ENCODE measurements at places on chromosomes 13 and 19.
A peak's percentile ranks its signal among the peaks of the same experiment; 100 is the strongest.

- no peak for DNase-seq
Measured at GRCh38 chr13:42735010-42735409, 46.4 kb upstream of the FAM216B start.

- DNase-seq = no peak
Measured at GRCh38 chr19:40603071-40603388, 1.9 kb downstream of the LTBP4 start.

- no peak for DNase-seq
Measured at GRCh38 chr13:112781881-112782361, 92.1 kb downstream of the ATP11A start.

GRCh38 chr13:112690283-112690929 lies 568 bp downstream of the ATP11A start:
- no peak for DNase-seq

DNA sequence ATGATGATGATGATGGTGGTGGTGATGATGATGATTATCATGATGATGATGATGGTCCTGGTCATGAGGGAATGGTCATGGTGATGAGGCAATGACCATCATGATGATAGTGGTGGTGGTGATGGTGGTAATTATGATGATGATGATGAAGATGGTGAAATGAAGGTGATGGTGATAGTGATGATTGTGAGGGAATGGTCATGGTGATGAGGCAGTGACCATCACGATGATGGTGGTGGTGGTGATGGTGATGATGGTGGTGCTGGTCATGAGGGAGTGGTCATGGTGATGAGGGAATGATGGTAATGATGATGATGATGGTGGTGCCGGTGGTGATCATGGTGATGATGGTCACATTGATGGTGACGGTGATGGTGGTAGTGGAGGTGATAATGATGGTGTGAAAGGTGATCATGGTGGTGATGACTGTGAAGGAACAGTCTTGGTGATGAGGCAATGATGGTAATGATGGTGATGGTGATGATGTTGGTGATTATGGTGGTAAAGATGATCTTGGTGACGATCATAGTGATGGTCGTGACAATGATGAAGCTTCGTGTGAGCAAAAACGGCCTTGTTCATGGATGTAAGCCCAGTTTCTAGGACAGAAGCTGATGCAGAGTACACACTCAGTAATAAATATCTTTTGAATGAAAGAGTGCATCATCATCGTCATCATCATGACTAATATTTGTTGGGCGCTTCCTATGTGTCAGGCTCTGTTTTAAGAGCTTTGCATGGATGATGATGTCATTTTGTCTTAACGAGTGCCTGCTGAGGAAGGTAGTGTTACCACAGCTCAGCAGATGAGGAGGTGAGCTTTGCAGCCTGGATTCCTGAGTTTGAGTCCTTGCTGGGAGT lies 17.3 kb downstream of the SBK2 start:
- DNase-seq = no peak

GRCh38 chr19:12864721-12865715 lies 16.2 kb downstream of the DNASE2 start:
- no peak for DNase-seq

DNA sequence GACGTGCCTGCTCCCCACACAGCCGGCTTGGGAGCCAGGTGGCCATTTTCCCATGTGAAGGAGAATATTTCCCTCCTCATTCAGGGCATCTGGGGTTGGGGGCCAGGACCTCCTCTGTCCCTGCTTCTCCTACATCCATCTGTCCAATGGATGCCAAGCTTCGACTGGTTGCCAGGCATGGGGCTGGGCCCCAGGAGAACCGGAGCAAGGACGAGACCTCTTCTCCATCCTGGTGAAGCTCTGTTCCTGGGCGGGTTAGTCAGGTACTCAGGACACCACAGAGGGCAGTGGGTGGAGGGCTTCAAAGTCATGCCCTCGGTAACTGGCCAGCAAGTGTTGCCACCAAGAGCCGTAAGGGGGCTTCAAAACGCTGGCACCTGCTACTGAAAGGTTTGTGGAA lies 22.3 kb upstream of the SLC15A1 start:
- no peak for DNase-seq

GRCh38 chr19:7482584-7483439 lies 6.0 kb downstream of the PEX11G start:
- DNase-seq = no peak

DNA sequence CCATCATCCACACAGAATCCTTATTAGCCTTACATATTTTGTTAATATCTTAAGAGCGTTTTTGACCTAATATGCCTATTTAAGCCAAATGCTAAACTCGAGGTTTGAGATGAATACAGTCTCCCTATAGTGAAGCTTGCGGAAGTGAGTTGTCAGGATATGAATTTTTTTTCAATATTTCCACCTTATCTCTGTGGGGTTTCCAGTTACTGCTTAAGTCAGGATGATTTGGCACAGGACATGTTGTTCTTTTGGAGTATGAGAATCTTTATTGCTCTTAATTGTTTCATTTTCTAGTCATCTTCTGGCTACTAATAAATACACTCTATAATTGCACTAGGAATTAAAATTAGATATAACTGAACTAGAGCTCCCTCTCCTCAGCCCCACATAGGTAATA lies 44.2 kb upstream of the GPC6 start:
- DNase-seq = no peak

GRCh38 chr13:101673360-101674105 lies 221.1 kb downstream of the ITGBL1 start:
- no peak for DNase-seq

- DNase-seq = no peak
Measured at GRCh38 chr19:58338336-58338735, 11.5 kb downstream of the ZSCAN22 start.

DNA sequence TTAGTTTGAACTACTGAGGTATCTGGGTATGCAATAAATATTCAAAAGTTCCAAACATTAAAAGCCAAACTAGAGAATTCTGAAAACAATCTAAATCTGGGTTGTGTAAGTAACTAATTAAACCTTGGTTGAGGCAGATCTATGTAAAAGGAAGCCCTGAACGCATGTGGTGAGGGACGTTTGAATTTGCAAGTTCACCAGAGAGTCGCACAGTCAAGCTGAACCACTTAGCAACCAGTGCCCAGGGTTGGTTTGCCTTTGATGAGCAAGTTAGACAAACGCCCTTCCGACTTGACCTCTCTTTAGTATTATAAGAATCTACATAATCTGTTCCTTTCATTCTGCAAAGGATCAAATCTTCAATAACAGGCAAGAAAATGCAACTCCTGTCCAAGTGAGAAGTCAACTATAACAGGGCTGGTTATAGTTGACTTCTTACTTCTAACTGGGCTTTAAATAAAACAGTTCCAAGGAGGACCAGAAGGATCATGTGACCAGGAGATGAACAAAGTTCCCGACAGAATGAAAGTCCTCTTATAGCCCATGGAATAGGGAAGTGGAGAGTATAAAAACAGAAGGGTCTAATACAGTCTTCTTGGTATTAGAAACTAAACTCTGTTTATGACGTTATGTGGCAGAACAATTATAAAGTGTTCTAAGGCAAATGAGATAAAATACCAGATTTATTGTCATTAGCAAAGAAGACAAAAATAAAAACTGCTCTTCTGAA lies 40.6 kb downstream of the PHF11 start:
- no peak for DNase-seq

DNA sequence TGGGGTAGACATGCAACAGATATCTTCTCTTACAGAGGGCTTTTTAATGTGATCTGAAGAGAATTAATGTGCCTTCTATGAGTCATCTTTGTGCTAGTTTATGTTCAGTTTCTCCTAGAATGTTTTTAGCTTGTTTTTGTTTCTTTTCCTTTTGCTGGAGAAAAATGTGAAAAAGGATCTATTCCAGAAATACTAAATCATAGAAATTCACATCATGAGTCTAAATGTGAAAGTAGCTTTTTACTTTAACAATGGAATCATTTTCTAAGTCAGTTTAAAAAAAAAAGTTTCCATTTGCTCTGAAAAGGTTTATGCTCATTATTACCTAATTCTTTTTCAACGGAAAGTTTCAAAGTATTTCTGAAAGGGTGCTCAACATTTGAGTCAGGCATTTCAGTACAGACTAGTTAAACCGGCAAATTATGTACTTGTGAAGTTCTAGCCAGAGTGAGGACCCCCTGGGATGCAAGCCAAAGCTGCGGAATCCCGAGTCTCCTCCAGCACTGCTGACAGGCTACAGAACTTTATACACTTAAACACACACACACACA lies 72.9 kb downstream of the SPATA13 start:
- no peak for DNase-seq

- no peak for DNase-seq
Measured at GRCh38 chr13:30840515-30840914, 65.6 kb upstream of the MEDAG start.

GRCh38 chr13:42968906-42969305 lies 23.1 kb downstream of the EPSTI1 start:
- no peak for DNase-seq

GRCh38 chr19:468587-469256 lies 7.9 kb upstream of the SHC2 start:
- no peak for DNase-seq

DNA sequence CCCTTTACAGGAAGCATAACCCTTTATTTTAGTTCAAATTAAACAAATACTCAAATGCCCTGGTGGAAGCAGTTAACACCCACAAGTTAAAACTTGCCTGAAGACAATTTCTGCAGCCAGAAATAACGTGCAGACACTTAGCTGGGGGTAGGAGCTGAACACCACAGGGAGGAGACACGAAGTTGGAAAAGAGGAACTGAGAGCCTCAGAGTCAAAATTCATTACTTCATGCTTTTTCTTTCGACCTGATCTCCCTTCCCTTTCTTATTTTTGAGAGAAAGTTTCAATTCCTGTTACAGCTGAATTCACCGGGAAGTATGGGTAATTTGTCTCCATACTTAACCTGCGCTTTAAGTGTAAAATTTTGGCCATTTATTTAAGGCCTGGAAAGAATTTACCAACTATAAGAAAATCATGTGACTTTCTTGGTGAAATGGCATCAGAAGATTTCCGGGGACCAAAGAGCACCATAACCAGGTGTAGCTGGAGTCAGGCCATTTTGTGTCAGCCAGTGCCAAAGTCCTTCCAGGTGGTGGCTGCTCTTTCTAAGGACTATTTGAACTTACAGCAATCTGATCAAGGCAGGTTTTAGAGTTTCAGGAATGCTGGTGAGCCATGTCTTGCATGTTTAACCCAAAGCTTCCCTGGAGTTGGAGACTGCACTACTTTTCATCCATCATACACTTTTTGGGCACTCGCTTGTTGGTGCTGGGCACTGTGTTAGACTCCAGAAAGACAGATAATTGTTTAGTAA lies 46.5 kb upstream of the RCBTB2 start:
- DNase-seq = peak; percentile 97

GRCh38 chr19:50710094-50710493 lies 9.5 kb downstream of the SHANK1 start:
- no peak for DNase-seq

- DNase-seq = no peak
Measured at GRCh38 chr13:107644136-107644535, 571.2 kb downstream of the LIG4 start.

DNA sequence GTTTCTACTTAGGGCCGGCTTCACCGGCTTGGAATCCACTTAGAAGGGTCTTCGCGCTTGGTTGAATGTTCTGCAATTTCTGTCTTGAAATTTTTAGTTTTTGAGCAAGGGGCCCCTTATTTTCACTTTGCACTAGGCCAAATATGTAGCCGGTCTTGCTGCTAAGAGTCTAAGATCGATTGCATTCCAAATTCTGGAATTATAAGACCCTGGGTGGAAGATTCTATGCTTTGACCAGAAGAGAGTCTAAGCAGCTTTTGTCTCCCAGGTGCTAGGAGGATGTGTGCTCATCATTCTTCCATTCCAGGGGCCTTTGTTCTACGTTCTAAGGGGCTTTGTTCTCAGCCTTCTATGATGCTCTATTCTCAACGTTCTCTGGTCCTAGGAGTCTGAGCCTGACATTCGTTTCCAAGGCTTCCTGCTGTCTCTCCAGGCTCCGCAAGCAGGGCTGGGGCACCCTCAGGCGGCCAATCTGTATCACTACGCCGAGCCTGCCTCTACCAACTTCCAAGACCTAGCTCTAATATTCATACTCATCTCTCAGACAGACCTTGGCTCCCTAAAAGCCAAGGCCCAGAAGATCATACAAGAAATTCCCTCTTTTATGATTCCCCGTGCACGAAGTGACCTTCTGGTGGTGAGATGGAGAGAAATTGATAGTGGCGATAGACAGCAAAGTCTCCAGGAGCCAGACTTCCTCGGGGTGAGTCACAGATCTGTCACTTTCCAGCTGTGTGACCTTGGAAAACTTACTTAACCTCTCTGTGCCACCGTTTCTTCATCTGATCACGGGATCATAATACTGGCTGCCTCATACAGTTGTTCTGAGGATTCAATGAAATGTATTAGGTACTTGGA lies 982 bp upstream of the DACT3 start:
- no peak for DNase-seq

GRCh38 chr13:25286308-25286968 lies 850 bp downstream of the MTMR6 start:
- peak; percentile 44 for DNase-seq

GRCh38 chr19:3512562-3513228 lies 6.6 kb downstream of the FZR1 start:
- no peak for DNase-seq

DNA sequence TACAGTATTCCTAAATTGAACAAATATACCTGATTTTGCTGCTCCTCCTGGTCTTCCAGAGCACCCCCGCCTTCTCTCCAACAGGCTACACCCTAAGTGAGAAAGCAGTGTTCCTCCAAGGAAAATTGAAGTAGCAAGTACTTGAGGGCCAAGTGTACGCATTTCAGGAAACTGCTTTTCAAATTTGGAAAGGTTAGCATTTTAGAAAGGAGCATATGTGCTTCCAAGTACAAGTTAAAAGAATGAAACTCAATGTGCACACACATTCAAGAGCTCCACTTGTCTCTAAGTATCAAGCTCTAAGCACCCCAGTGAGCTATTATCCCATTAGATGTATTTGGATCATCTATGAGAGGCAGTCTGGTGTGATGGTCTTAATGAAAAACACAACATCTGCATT lies 25.8 kb downstream of the LHFPL6 start:
- no peak for DNase-seq

DNA sequence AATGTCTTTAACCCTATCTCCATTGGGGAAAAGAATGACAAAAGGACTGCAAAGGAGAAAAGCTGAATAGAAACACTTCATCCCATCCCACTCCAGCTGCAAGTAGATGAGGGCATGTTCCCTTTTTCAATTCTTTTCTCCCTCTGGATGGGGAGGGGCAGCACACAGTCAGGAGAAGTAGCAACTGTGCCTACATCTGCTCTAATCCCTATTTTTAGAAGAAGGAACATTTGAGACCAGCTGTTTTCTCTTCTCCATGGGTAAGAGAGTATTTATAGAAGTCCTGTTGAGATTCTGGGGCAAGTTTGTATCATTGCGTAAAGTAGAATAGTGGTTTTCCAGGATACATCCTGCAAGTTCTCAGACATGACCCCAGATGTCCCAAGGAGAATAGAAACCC lies 9.3 kb upstream of the GTF3A start:
- DNase-seq = no peak

Data from GM12864 (cell line).